ENCODE measurements at places on chromosomes 6 and 20. TPM values are rescaled to one million over a fixed set of nuclear protein-coding genes. Genes with fewer than 3 reads are reported as not detected.

Gene PNLDC1
- total RNA-seq: not detected

DNA sequence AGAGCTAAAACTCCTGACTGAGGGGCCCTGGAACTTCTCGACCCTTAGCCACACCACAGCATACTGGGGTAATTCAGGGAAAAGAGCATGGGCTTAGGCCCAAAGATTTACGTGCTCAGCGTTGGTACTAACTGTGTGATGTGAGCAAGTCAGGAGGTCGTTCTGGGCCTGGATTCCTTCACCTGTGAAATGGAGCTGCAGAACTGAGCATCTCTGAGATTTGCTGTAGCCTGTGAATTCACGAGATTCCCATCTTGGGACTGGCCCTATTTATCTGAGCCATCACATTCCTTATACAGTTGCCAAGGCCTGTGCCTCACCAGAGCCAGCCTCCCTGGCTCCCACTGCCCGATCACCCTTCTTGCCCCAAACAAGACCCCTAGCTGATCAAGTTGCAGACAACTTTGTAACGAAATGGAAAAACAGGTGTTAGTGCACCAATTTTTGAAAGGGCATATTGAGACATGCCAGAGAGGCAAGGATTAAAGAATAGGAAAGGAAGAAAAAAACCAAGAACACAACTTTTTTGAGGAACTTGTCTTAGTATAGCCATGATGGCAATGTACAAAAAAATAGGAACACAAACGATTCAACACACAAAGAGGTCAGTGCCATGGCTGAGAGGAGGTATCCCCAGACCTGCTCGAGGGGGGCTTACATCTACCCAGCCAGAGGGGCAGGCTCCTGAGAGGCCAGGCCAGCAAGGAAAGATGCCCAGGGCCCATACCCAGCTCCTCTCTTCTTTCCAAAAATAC, 323.0 kb upstream of the JARID2 start:
- no peak for DNase-seq

Gene DNAAF9
- total RNA-seq: 36.1 TPM

GRCh38 chr6:122797537-122797936, 8.5 kb downstream of the SMPDL3A start:
- DNase-seq: no peak

Gene OXT
- not detected for total RNA-seq

DNA sequence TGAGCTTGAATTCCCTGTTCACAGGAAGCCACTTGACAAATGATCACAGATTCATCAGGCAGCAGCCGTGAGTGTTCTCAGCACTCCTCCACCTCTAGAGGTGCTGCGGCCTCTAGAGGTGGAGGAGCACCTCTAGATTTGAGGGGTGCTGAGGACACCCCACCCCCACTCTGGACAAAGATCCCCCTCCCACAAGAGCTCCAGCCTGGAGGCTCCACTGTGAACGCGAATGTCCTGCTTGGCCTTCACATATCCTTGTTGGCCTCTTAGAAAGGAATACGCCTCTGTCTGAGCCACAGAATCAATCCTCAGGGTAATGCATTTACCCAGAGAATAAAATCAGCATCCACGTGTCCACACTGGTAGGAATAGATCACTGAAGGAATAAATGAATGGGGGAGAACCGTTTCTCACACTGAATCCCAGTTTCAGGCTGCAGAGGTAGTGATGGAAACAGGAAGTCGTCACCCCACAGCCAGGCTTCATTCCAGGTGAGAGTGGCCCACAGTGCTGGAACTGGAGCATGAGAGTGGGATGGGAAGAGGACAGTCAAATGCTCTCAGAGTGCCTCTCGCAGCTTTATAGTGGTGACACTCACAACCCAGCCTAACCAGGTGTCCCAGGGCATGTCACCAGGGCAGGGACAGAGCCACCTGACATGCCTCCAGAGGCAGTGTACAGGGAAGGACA, 16.6 kb downstream of the NPEPL1 start:
- peak; percentile 24 for DNase-seq

GRCh38 chr20:22515264-22515663, 69.1 kb downstream of the FOXA2 start:
- no peak for DNase-seq

DNA sequence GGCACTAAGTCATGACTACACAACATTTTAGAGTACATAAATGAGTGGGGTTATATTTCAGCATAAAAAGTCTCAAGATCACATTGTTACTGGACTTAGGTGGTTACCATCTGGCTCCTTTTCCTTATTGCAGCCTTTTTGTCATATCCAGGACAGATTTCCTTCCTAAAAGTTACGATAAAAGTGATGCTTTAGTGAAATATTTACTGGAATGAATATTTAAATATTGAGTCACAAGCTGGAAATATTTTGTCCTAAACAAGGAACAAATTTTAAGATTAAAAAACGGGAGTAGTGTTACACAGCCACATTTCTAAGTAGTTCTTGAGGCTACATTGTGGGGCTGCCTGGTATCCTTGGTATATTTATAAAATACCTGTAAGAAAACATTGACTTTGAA, 52.2 kb downstream of the CDC40 start:
- DNase-seq: no peak
